GM13977 (cell line): ENCODE measurements at places on chromosomes 1 and 21.

- DNase-seq: no peak
Observed at GRCh38 chr1:64265141-64265540, 61.7 kb downstream of the UBE2U start.

GRCh38 chr1:225554216-225554812 lies 98.6 kb downstream of the ENAH start:
- peak; percentile 44 for DNase-seq

DNA sequence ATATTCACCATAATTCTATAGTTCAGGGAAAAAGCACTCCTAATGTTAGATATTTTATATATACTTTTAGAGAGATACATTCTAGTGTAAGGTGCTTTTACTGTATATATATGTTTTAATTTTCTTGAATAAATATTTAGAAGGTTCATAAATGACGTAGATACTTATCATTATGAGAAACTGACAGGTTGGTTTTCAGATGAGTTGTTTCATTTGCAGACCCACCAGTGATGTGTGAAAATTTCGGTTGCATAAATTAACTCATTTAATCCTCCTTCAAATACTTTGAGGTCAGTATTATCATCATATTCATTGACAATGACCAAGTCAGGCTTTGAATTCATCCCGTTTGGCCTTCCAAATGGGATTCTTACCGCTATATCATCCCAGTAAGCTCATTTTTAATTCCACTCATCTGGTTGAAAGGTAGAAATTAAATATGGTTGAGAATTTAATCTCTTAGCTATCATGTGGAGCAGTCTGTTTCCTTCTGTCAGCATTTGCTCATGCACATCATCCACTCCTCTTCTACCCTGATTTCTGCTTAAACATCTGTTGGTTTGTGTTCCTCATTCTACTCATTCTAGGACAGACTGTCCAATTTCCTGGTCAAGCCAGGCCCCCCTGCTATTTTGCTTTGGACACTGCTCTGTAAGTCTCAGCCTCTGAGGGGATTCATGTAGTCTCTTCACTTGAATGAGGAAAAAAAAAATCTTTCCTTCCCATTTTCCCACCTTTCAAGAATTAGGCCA lies 1156.6 kb downstream of the PLA2G4A start:
- DNase-seq: no peak

DNA sequence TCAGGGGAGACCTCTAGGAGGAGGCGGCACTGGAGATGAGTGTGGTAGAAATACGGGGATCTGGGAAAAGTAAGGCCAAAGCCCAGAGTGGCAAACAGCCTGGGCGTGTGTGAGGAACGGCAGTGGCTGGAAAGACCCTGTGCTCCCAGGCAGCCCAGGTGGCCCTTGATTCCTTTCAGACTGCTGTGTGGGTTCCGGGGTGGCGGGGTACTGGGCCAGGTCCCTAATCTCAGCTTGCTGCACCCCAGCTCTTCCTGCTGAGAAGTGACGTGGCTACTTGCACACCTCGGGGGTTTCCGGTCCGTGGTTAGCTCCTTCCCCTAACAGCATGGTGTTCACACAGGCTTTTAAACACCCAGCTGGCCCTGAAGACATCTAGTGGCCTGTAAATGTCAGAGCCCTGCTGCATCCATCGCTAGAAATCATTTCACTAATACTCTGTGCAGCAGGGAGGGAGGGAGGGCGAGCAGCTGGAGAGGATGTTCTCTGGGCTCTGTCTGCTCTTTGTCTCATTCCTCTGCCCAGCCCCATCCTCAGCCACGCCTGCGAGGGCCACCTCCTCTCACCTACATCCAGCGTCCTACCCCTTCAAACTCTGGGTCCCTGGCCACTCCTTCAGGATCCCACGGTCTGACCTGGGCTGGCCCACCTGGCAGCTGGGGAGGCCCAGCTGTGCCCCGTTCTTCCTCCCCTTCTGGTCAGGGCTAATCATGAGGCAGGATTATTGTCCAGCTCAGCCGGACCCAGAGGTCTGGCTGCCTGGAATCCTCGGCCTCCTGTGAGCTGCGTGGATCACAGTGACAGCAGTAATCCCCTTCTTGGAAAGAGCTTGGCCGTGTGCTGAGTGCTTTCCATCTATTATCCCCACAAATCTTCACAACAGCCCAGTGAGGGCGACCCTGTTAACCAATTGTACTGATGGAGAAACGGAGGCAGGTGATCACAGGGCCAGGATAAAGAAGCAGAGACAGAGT lies 7.2 kb downstream of the ZDHHC18 start:
- DNase-seq: peak; percentile 91

GRCh38 chr21:43911935-43912487 lies 47.0 kb downstream of the AGPAT3 start:
- no peak for DNase-seq

DNA sequence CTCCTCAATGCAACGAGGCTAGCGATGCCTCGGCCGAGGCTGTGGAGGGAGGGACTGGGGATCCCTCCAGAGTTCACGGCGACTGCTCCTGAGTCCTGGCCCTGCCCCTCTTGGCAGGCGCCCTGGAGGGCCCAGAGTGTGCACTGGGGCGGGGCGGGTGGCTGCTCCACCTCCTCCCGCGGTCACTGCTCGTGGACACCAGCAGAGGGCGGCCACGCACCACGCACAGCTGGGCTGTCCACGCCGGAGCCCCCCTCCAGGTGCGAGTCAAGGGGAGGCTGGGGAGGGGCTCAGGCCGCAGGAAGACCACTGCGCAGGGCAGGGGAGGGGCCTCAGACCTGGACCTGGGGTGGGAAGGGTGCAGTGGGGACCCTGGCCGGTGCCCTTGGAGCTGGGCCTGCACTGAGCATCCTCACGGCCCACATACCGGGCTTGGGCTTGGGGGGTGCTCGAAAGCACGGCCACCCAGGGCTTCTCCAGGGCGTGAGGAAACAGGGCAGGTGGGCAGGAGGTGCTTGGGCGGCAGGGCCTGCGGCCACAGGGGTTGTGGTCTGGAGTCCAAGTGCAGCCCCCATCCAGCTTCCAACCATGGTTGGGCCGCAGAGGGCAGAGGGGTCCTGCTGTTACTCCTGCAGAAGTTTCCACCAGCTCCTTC lies 20.6 kb upstream of the TTC34 start:
- DNase-seq: no peak

GRCh38 chr1:69230208-69230607 lies 337.5 kb upstream of the LRRC7 start:
- DNase-seq: no peak

GRCh38 chr1:31790641-31791091 lies 25.2 kb downstream of the SPOCD1 start:
- no peak for DNase-seq

GRCh38 chr1:100306735-100307313 lies 40.8 kb downstream of the RTCA start:
- no peak for DNase-seq

- DNase-seq: no peak
Observed at GRCh38 chr1:95249916-95250315, 15.9 kb downstream of the RWDD3 start.

DNA sequence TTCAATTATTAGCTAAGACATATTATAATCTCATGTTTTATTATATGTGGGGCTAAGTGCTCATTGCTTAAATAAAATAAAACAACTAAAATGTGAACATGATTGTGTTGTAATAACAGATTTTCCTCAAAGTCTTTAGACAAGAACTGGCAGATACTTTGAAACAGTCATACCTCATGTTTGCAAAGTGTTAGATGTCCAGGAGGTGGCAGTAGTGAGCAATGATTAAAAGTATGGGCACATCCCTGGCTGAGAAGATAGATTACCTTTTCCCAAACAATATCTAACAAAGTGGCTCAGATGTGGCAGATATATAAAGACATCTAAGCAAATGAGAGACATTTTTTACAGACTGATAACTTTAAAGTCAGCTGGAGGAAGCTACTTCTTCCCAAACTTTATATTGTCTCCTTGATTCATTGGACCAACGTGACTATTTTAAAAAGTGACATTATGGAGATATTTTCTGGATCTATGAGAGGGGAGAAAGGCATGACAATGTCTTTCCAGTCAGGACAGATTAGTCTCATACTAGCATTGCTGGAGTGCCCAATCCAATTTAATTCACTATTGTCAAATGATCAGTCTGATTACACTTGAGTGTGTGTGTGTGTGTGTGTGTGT lies 269.8 kb downstream of the S1PR1 start:
- DNase-seq: peak; percentile 33

DNA sequence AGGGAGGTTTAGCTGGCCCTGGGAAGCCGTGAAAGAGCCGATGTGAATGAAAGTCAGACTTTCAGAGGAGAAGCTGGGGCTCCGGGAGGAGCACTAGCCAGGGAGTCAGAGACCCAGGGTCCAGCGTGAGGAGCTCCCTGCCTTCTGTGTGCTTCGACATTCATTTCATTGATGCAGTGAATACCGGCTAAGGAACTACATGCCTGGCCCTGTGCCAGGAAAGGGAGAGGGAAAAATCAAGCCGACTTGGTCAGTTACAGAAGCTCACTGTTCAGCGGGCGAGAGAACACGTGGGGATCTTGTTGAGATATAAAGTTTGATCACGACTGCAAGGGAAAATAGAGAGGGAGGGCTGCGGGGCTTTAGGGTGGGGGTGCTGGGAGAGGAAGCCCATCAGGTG lies 76.7 kb upstream of the RUNX3 start:
- DNase-seq: no peak

DNA sequence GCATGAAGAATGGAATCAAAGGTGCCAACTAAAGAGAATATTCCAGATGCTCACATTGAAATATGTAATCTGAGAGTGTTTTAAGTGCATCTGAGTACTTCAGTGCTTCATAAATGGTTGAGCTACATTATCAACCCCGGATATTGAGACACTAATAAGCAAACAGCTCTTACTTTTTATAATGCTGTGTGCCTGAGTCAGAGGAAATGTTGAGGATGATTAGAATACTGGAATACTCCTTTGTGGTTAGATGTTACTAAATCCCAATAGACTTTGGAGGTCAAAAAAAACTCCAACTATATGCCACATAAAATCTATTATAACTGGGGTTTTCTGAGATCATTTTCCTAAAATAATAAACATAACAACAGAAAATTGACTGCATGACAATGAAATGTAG lies 12.5 kb upstream of the KCNA3 start:
- DNase-seq: no peak

GRCh38 chr1:61055110-61055614 lies 27.2 kb upstream of the NFIA start:
- no peak for DNase-seq

- DNase-seq: no peak
Observed at GRCh38 chr1:66182551-66183178, 351.3 kb upstream of the SGIP1 start.

- no peak for DNase-seq
Observed at GRCh38 chr1:197096137-197096536, 29.1 kb upstream of the F13B start.

DNA sequence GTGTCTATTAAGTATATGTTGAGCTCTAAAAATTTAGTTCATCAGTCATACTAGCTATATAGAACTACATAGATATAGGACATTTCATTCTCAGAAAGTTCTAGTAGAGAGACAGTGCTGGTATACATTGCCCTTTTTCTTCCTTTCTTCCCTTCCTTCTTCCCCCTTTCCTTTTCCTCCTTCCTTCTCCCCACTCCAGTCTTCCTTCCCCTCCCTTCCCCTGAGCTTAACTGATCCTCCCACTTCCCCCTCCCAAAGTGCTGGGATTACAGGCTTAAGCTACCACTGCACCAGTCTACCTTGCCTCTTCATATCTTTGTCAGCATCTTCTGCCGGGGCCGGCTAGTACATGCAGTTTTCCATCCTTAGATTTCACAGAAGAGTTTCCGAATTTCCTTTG lies 12.1 kb downstream of the THRAP3 start:
- no peak for DNase-seq

DNA sequence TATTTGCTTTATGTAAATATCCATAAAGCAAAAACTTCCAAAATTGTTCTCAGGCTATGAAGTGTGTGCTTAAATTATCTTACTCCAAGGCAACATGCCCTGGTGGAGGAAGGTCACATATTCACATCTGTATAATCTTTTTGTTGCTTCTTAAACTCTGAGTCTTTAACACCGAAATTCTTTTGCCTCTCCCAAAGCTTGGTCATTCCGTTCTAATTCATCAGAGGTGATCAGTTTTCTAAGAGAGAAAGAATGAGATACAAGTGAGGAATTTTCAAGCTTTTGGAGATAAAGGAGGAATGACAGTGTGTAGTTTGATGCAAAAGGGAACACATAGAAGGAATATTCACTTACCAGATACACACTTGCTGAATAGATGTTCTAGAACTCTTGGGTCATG lies 561.7 kb downstream of the LTN1 start:
- no peak for DNase-seq

- DNase-seq: no peak
Observed at GRCh38 chr1:160888926-160889325, 3.9 kb upstream of the ITLN1 start.

- DNase-seq: peak; percentile 14
Observed at GRCh38 chr1:74652711-74653139, 20.9 kb downstream of the ERICH3 start.

- no peak for DNase-seq
Observed at GRCh38 chr1:30748699-30749401, 8.7 kb downstream of the LAPTM5 start.

DNA sequence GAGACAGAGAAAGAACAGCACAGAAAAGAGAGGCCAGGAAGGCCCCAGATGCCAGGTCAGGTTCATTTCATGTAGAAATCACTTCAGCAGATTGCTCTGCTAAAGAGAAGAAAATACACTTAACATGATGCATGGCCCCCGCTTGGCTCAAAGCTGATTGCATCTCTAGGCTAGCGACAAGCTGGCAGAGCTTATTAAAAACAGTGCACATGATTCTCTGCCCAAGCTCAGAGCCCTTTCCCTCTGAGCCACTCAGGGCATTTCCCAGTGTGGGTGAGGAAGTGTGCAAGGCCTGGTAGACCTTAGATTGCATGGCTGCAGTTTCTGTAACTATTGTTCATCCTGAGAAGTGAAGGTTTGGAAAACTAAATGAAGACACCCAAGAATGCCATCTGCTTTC lies 3.3 kb upstream of the CAPN9 start:
- no peak for DNase-seq

GRCh38 chr21:46551636-46552241 lies 53.1 kb downstream of the S100B start:
- DNase-seq: peak; percentile 56

DNA sequence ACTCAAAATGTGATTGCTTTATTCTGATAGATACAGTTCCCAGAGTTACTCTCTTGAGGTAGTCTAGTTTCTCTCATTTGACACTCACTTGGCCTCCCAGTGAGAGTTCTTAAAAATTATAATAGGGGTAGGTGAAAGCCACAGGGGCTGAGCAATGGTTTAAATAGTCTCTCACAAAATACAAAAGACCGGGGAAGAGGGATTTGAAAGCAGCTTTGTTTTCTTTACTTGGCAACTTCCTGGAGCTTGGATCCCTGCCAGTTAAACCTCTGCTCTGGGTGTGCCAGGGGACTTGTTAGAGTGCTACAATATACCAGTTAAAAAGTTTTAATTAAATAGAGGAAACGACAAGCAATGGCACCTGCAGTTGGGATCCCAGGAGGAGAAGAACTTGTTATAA lies 31.7 kb downstream of the OR13G1 start:
- no peak for DNase-seq

- no peak for DNase-seq
Observed at GRCh38 chr1:193181536-193181935, 4.9 kb downstream of the B3GALT2 start.

- no peak for DNase-seq
Observed at GRCh38 chr1:25932321-25932720, 26.1 kb upstream of the STMN1 start.

- DNase-seq: no peak
Observed at GRCh38 chr1:63966016-63966415, 192.2 kb downstream of the ROR1 start.

- peak; percentile 47 for DNase-seq
Observed at GRCh38 chr1:212234431-212235395, 50.5 kb upstream of the PPP2R5A start.
